ENCODE measurements at places on chromosomes 13 and 19. TPM values are rescaled to one million over a fixed set of nuclear protein-coding genes. Genes with fewer than 3 reads are reported as not detected.

TUBA3C gene
- total RNA-seq: not detected

DNA sequence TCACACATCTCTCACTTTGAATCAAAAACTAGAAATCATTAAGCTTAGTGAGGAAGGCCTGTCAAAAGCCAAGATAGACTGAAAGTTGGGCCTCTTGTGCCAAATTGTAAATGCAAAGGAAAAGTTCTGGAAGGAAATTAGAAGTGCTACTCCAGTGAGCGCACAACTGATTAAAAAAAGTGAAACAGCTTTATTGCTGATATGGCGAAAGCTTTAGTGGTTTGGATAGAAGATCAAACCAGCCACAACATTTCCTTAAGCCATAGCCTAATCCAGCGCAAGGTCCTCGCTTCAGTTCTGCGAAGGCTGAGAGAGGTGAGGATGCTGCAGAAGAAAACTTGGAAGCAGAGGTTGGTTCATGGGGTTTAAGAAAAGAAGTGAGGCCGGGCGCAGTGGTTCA is 7.6 kb downstream of the PCCA start:
- no peaks in the 10 kb centered on the region for H3K27me3 ChIP-seq
- no peak overlapping the region for H3K27ac ChIP-seq
- H3K36me3 ChIP-seq: no peaks in the 10 kb centered on the region
- H3K4me3 ChIP-seq: no peak overlapping the region
- H3K4me1 ChIP-seq: peaks cover 7% of the 10 kb centered on the region

GRCh38 chr19:14102756-14103155 is 12.2 kb upstream of the SAMD1 start:
- no peaks in the 10 kb centered on the region for H3K27me3 ChIP-seq
- no peak overlapping the region for H3K4me3 ChIP-seq
- no peak for DNase-seq
- peaks cover 3% of the 10 kb centered on the region for H3K4me1 ChIP-seq
- H3K36me3 ChIP-seq: peaks cover 12% of the 10 kb centered on the region
- no peak overlapping the region for H3K27ac ChIP-seq

GRCh38 chr13:113620036-113620796 is 35.7 kb downstream of the TFDP1 start:
- no peaks in the 10 kb centered on the region for H3K27me3 ChIP-seq
- H3K27ac ChIP-seq: no peak overlapping the region
- no peak for DNase-seq
- no peak overlapping the region for H3K4me3 ChIP-seq
- no peaks in the 10 kb centered on the region for H3K4me1 ChIP-seq

DNA sequence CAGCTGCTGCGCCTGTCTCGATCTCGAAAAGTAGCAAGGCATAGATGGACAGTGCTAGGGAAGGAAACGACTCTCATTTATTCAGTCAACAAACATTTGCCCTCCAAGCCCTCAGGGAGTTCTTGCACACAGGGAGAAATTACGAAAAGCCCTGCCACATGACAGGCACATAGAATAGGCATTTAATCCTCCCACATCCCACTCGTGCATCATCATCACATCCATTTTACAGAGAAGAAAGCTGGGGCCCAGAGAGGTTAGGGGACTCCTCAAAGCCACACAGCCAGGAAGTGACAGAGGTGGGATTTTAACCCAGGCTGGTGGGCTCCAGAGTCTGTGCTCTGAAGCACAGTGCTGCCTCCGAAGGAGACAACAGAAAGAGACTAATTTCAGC is 11.6 kb downstream of the TMEM221 start:
- DNase-seq: no peak
- no peak overlapping the region for H3K4me3 ChIP-seq
- no peaks in the 10 kb centered on the region for H3K4me1 ChIP-seq
- H3K36me3 ChIP-seq: no peaks in the 10 kb centered on the region
- no peaks in the 10 kb centered on the region for H3K27me3 ChIP-seq

DNA sequence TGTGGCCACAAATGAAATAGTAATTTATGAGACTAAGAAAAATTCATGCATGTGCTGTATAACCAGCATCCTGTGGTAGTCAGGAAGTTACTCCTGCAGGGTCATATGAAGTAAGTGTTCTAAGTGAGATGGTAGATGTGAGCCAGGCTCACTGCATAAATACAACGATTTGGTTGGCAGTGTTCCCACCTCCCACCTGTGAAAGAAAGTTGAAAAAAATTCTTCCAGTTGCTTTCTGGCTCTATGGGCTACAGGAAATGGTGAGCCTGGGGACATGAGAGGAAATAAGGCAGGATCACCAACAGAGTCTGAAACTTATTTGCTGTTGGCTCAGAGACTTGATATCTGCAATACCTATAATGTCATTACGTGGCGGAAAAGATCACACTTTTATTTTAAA is 301.7 kb upstream of the SPRY2 start:
- no peaks in the 10 kb centered on the region for H3K27me3 ChIP-seq
- no peaks in the 10 kb centered on the region for H3K36me3 ChIP-seq

DNA sequence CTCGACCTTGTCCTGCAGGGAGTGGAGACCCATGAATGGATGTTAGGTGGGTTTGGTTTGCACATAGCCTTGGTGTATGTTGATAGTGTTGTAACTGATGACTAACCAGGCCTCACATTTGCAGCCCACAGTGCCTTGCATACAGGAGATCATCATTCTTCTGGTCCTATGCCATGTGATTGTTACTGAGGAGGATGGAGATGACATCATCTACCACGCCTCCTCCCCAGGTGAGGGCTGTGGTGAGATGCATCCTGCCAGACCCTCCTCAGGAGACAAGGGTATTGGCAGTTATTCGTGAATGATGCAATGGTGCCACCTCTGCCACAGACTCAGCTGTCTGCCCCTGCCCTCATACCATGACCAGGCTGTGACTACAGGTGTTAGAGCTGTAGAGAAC is 1294.1 kb downstream of the UQCRFS1 start:
- DNase-seq: no peak
- H3K27me3 ChIP-seq: no peaks in the 10 kb centered on the region
- no peak overlapping the region for H3K4me3 ChIP-seq
- no peaks in the 10 kb centered on the region for H3K36me3 ChIP-seq
- no peak overlapping the region for H3K27ac ChIP-seq

GAPDHS gene
- not detected for total RNA-seq

MCF2L gene
- 1.2 TPM for total RNA-seq

ZNF729 gene
- total RNA-seq: not detected

DNA sequence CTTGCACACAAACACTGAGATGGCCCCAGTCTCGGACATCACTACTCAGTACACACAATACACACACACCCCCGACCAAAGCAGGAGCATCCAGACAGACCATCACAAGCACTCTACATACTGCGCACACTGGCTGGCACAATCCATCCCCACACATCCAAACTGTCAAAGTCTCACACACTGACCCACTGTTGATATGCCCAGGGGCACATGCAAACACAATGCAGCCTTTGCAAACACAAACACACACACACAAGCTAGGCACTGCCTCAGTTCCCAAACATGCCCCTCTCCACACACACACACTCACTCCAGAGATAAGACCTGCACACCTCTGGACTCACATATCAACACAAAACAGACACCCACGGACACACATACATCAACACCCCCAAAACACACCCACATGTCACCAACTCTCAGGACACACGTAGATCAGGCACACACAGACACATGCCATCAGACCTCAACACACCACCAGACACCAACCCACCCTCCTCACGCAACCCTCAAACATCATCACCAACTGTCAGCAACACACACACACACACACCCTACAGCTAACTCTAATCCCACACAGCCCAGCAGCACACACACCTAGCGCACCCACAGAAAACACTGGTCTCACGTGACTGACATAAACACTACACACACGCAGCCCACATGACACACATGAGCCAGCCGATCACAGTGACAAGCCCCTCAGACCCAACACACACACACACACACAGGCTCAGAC is 1.9 kb downstream of the BBC3 start:
- H3K4me3 ChIP-seq: no peak overlapping the region
- H3K27ac ChIP-seq: no peak overlapping the region
- no peaks in the 10 kb centered on the region for H3K27me3 ChIP-seq

LILRA1 gene
- total RNA-seq: not detected

KL gene
- total RNA-seq: 0.25 TPM

SMIM17 gene
- total RNA-seq: 0.25 TPM

DNA sequence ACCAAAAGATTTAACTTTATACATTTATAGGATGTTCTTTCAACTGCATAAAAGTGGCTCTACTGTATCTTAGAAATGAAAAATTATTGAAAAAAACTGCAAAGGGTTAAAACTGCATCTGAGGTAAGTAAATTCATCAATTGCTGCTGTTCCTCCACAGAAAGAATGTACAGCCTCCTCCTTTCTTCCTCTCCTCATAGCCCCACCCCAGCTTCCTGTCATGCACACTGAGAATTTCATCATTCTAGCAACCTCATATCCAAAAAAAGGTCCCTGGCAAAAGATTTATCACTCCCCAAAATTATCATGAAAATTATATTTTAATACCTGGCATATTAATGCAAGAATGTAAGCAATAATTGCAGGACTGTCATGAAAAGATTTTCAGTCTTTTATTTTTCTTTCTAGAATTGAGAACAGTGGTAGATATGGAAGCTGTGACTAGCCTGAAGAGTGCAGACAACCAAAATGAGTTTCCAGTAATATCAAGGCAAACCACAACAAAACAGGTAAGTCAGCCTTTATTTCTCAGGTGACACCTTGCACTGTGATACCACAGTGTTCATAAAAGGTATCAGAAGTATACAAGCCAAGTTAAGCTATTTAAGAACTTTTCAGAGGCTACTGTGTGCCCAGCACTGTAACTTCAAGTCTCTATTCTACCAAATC is 110.8 kb downstream of the SUCLA2 start:
- H3K4me1 ChIP-seq: peaks cover 46% of the 10 kb centered on the region
- no peak for DNase-seq
- peak overlapping the region; percentile 59 for H3K27ac ChIP-seq
- H3K36me3 ChIP-seq: no peaks in the 10 kb centered on the region

ZNF536 gene
- not detected for total RNA-seq

GRCh38 chr19:39352381-39353255 is 10.4 kb downstream of the SAMD4B start:
- H3K4me1 ChIP-seq: peaks cover 24% of the 10 kb centered on the region
- no peak overlapping the region for H3K4me3 ChIP-seq
- H3K36me3 ChIP-seq: peaks cover 52% of the 10 kb centered on the region

GRCh38 chr19:50679177-50680125 is 30.2 kb downstream of the C19orf81 start:
- H3K27ac ChIP-seq: peak overlapping the region; percentile 61
- peaks cover 3% of the 10 kb centered on the region for H3K4me1 ChIP-seq
- no peak overlapping the region for H3K4me3 ChIP-seq
- H3K36me3 ChIP-seq: no peaks in the 10 kb centered on the region
- peaks cover 6% of the 10 kb centered on the region for H3K27me3 ChIP-seq

IGFL3 gene
- total RNA-seq: not detected

DNA sequence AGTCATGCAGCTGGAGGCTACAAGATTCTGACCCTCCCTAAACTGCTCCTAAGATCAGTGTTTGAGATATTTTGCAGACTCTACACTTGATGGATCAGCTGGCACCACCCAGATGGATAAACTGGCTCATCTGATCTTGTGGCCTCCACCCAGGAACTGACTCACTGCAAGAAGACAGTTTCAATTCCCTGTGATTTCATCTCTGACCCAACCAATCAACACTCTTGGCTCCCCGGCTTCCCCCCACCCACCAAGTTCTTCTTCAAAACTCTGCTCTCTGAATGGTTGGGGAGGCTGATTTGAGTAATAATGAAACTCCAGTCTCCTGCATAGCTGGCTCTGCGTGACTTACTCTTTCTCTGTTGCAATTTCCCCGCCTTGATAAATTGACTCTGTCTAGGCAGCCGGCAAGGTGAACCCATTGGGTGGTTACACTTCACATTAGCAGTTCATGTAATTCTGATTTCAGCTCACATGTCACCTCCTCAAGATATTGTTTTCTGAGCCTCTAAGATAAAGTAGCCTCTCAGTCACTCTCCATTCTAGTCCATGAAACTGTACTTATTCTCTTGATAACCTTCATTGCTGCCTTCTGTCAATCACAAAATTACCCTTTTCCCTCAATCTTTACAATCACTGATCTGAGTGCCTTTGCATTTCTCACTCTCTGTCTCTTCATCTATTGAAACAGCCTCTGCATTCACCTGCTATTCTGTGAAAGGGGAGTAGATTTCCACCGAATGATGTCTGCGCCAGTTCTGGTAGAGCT is 9.9 kb upstream of the FPR3 start:
- peak; percentile 20 for DNase-seq
- no peaks in the 10 kb centered on the region for H3K27me3 ChIP-seq
- H3K27ac ChIP-seq: no peak overlapping the region
- no peak overlapping the region for H3K4me3 ChIP-seq
- H3K4me1 ChIP-seq: no peaks in the 10 kb centered on the region

ZNF525 gene
- 20.7 TPM for total RNA-seq
